MV-4-11 (cell line): ENCODE measurements at places on chromosomes 3 and 15.
A peak's percentile ranks its signal among the peaks of the same experiment; 100 is the strongest.

GRCh38 chr3:45506084-45506483 lies 88.5 kb upstream of the LIMD1 start:
- DNase-seq: no peak

GRCh38 chr15:45536934-45537333 lies 14.4 kb upstream of the SLC30A4 start:
- no peak for DNase-seq

GRCh38 chr15:69299943-69300588 lies 1.4 kb downstream of the PAQR5 start:
- no peak for DNase-seq

DNA sequence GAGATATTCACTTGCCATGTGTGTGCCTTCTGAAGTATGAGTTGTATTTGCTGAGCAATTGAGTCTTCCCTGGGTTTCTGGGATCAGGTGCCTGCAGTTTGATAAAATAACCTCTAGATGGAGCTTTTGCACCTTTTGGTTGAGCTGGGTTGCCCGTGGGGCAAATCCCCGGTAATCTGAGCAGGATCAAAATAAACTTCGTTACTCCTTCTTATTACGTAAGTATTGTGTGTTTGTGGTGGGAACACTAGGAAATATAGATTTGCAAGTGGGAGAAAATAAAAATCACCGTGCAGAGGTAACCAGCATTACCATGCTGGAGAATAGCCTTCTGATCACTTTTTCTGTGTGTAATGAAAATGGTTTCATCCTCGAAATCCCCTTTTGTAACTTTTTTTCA lies 277.4 kb upstream of the NR2E3 start:
- DNase-seq: peak; percentile 16

DNA sequence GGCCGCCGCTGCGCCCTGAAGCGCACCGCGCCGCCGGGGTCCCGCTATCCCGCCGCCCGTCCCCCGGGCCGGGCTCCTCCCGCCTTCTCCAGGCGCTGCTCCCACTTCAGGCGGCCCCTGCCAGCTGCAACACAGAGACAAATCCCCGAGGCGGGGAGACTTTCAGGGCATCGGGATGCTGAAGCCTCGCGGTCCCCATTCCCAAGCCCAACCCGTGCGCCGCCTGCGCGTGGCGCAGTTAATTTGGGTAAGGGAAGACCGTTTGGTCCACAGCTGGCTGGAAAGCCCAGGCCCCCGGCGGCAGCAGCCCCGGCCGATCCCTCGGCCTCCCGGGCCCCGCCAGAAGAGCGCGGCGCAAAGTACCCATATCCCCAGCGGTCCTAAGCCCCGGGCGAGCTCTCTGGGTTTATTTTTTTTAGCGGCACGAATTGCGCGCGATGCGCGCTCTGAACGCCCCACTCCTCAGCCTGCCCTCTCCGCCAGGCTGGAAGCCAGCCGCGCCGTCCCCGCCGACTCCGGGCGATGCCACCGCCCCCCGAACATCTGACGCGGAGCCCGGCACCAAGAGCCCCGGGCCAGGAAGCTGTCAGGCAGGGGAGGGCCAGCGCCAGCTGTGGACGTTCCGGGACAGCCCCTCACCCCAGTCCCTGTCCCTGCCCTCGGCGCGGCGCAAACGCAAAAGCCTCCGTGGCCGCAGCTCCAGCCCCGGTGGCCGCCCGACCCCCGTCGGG lies 517 bp downstream of the FBN1 start:
- no peak for DNase-seq

DNA sequence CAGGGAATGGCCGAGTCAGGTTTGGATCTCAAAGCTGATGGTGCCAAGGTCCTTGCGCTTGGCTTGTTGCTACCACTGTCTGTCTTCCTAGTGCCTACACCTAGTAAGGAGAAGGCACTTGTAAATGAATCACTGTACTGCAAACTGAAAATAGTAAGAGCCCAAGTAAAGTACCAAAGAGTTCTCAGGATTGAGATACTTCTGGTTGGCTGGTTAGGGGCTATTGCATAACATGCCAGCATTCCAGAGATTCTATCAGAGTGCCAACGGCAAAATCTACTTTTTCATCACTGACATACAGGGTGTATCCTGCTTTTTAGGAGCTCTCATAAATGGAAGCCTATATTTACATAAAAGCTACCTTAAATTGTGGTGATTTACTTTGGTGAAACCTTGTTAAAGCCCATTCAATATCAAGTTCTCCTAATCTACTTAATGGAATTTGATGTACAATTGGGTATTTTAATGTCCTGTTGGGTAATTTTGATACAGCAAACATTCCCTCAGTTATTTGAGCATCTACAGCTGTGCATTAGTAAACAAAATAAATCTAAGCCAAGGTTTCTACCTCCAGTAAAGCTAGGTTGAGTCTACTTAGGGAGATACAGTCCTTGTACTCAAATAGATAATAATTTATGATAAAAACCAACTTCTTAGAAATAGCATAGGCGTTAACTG lies 30.7 kb upstream of the CHD2 start:
- DNase-seq: no peak

- DNase-seq: no peak
These were observed 161.4 kb upstream of the LRTM1 start for GRCh38 chr3:55089211-55089610.

DNA sequence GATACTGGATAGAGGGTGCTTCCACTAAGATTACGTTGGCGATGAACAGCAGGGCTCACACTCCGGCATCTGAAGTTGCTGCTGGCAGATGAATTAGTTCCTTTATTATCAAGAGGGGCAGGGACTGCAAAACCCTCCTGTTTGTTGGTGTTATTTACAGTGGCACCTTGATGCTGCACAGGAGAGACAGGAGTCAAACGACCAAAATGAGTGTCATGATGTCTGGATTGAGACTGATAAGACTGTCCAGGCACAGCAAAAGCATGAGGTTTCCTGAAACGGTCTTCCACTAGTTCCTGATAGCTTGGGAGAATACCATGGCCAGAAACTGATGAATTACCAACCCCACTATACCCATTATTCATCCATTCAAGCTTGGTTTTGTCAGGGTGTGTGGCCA lies 100.8 kb upstream of the NEDD4 start:
- no peak for DNase-seq
